Kidney tubule cell (primary cell): ENCODE measurements at places on chromosomes 11 and 22.
A peak's percentile ranks its signal among the peaks of the same experiment; 100 is the strongest.

DNA sequence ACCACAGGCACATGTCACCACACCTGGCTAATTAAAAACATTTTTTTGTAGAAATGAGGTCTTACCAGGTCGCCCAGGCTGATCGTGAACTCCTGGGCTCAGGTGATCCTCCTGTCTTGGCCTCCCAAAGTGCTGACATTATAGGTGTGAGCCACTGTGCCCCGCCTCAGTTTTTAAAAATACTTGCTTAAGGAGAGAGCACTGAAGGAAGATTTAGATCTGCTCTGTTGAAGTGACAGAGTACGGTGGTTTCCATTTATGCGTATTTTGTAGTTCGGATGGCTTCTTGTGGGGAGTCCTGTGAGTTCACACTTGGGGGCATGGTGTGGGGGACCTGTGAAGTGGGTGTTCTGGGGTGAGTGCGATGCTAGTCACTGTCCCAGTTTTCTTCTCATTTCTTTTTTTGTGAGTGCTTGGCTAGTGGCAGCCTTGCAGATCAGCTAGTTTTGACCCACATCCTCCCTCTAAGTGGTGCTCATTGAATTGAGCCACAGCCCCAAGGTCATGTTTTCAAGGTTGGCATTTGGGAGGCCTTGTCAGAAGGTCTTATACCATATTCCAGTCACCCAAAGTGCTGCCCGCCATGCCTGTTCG lies 31.5 kb downstream of the PTPRJ start:
- no peak for DNase-seq

DNA sequence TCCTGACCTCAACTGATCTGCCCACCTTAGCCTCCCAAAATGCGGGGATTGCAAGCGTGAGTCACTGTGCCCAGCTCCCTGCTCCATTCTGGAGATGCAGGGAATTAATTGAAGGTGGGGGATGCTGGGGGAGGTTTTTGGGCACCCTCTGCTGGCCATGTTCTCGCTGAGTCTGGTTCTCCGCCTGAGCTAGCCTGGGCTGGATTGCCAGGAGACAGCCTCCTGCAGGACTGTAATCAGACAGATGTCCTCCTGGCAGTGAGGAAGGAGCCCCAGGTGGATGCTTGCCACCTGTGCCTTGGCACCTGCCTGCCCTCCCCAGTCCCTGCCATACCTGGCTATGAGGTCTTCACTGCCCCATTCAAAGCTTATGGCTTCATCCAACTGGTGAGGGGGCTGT lies 5.4 kb downstream of the MTFP1 start:
- DNase-seq: no peak

- DNase-seq: peak; percentile 31
Measured at GRCh38 chr11:74683941-74684481, 47.2 kb downstream of the CHRDL2 start.

DNA sequence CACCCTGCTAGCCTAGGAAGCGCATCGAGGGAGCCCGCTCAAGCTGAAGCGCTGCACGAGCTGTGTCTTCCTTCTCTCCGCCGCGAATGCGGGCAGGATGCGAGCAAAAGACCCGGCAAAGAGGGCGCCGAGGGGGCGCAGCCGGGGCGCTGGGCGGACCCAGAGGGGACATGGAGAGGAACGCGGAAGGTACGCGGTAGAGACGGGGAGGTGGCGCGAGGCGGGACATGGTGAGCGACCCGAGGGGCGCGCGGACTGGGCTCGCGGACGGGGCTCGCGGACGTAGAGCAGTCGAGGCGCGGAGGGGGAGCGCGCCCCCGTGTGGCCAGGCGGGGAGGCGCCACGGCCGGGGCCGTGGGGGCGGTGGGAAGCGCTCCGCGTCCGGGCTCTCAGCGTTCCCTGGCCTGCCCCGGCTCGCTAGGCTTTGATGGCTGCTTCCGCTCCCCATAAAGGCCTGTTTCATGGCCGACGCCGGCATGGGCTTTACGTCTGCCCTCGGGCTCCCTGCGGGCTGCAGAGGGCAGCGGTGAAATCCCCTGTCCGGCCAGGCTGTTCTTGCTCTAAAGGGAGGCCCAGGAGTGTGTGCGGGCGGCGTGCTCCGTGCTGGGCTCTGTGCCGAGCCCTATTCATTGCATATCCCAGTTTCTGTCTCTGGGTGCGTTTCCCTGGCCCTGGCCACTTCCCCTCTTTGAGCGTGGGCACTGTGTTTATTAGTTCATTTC lies 31.2 kb upstream of the TRIM29 start:
- peak; percentile 67 for DNase-seq

DNA sequence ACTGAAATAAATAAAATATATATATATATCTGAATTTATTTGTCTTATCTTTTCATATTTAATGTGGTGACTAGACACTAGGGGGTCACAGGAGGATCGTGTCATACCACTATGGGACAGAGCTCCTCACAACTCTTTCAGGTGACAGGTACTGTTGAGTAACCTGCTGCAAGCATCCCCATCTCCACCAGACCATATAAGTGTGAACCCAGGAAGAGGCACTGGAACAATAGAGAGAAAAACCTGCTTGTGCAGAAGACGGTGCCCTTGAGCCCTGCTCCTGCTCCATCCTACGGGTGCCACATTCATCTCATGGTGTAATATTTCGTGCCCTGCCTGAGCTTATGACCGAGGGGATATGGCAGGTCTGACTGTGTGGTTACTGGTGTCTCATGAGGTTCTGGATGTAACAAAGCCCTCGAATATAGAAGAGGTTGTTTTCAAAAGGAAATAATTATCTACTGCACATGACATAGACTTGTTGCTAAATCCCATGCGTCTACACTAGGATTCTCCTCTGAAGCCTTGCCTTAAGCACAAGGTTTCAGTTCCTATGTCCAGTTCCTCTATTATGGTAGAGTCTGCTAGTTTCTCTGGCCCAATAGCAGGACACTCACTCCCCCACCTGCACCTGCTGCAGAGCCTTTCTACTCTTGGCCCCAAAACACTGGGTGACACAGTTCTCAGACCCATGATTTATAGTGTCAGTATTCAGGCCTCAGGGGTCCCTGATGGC lies 70.4 kb downstream of the GGTLC2 start:
- DNase-seq: no peak

- DNase-seq: no peak
Measured at GRCh38 chr22:36776722-36777121, 803 bp upstream of the IFT27 start.

DNA sequence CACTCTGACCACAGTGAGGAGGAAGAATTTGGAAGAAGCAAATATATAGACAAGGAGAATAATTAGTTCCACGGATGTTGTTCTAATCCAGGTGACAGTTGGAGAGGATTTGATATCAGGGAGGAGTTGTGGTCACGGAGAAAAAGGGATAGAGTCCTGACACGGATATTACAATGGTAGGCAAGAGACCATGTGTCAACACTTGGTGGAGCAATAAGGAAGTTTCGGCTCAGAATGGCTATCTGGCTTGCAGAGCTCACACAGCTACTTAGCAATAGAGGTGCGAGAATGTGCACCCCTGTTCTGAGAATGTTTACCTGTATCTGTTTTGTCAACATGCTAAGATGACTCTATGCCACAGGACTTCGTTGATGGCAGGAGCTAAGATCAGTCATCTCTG lies 10.4 kb upstream of the OR9Q2 start:
- DNase-seq: no peak

- peak; percentile 93 for DNase-seq
Measured at GRCh38 chr22:30251711-30252110, 5.2 kb upstream of the LIF start.

- DNase-seq: peak; percentile 48
Measured at GRCh38 chr11:62269654-62270278, at the start of gene SCGB2A2. TSS of gene SCGB2A2 (plus strand) at chr11:62270158. CDS start at chr11:62270217, 59 bp downstream.

GRCh38 chr11:132636523-132636922 lies 895.8 kb downstream of the OPCML start:
- no peak for DNase-seq

- DNase-seq: no peak
Measured at GRCh38 chr22:36151006-36151595, 9.5 kb downstream of the APOL3 start.

GRCh38 chr22:39946126-39946502 lies 14.1 kb upstream of the TMA7B start:
- DNase-seq: no peak

DNA sequence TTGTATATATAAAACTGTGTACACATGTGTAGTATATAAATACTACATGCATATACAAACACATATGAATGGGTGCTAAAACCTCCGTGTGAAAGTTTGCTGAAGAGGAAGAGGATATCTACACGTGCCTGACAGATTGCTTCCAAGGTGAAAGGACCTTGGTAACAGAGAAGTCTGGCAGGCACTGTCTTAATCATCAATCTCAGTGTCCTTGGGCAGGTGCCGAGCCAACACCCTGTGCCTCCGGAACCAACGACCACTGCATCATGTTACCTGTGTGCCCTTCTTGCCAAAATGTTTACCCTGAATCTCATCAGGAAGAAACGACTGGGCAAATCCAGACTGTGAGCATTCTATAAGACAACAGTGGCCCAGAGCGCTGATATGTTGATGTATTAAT lies 15.0 kb downstream of the NAP1L4 start:
- no peak for DNase-seq

- no peak for DNase-seq
Measured at GRCh38 chr11:117978991-117979390, 7.2 kb upstream of the IL10RA start.

DNA sequence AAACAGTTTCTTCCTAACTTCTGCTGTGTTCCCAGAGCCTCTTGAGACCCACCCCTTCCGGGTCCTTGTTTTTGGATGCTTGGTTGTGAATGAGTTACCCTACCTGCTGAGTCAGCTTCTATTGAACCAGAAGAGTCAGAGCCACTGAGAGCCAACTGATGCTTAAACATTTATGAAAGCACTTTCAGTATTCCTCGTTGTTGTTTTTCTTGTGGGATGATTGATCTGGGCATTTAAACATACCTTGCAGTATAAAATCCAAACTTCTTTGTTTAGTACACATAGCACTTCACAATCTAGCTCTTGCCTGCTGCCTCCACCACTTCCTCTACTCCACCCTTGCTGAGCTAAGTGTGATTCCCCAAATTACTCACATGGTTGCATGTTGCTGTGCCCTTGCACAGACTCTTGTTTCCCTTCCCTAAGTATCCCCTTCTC lies 5.5 kb downstream of the PRSS23 start:
- DNase-seq: peak; percentile 77

DNA sequence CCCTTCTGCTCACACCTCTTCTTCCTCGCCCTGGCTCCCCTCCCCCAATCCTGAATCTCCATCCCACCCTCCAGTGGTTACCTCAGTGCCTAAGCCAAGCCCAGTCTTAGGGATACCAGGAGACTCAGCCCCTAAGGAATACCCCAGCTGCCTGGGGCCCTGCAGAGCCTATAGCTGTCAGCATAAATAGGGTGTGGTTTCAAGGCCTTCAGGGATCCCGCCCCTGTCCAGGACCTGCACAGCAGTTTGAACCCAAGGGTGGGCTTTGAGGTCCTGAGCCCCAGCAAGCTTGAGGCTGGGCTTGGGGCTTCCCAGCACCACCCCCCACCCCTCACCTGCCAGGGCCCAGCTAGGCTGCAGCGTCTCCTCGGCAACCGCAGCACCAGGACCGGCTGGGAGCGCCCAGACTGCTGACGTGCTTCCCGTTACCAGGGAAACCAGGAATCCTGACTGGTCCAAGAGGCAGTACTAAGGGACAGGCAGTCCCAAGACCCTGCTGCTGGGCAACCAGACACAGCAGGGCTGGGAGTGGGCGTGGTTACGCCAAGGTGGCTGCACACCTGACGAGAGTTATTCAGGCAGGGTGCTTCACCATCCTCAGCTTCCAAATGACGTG lies 13.7 kb downstream of the APBB1 start:
- DNase-seq: no peak

- peak; percentile 71 for DNase-seq
Measured at GRCh38 chr11:111465400-111465799, 46.8 kb downstream of the BTG4 start.

DNA sequence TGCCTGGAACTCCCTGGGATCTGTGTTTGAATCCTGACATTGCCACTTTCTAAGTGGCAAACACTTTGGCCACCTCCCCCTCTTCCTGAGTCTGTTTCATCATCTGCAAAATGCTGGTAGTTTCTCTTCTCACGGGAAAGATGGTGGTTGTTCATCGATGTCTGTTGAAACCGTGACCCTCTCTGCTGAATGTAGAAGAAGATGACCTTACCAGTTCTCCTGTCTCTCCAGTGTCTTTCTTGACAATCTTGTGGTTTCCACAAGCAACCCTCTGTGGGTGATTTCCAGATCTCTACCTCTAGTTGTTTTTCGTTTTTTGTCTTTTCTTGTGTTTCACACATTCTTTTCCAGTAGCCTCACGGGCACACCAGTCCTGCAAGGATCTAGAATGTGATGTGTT lies 27.5 kb downstream of the ZBTB16 start:
- no peak for DNase-seq

GRCh38 chr11:26632691-26633159 lies 60.7 kb upstream of the MUC15 start:
- no peak for DNase-seq

DNA sequence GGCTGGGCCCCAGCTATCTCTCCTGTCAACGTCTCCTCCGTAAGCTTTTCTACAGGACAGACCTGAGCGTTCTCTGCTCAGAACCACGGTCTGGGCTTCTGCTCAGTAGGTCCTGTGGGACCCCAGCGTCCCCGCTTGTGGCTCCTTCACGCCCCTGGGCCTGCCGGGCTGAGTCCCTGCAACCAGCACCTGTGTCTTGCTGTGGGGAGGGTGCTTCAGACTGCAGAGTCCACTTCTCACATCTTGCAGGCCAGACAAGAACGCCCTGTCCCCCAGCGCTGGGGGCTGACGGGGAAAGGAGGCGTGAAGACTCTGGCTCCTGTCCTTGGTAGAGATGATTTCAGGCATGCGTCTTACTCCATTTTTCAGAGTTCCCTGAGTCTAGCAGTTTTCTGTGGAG lies 1480.8 kb downstream of the BRD1 start:
- DNase-seq: no peak

DNA sequence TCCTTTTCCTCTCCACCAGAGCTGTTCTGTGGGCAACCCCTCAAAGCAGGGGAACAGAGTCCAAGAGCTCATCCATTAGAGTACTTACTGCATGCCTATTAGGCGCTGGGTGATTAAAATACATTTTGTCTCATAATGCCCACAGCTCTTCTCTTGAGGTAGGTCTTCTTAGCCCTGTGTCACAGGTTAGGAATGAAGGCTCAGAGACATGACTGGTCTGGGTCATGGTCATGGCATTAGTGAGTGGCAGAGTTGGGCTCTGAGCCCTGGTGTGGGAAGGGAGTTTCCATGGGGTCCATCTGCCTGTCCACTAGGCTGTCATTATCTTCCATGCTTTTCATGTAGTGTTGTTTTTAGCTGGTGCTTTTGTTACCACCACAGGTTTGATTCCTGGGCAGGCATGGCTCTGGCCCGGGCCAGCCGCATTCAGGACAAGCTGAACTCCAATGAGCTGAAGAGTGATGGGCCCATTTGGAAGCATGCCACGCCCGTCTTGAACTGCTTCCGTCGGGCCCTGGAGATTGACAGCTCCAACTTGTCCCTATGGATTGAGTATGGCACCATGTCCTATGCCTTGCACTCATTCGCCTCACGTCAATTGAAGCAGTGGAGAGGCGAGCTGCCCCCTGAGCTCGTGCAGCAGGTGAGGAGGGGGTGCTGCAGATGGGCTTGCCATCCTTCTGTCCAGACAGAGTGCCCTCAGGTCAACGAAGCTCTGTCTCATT lies 76.1 kb downstream of the CABIN1 start:
- peak; percentile 61 for DNase-seq

GRCh38 chr22:31229402-31230079 lies 17.4 kb downstream of the LIMK2 start:
- peak; percentile 38 for DNase-seq
